ENCODE measurements at places on chromosomes 11 and 22.
A peak's percentile ranks its signal among the peaks of the same experiment; 100 is the strongest.

DNA sequence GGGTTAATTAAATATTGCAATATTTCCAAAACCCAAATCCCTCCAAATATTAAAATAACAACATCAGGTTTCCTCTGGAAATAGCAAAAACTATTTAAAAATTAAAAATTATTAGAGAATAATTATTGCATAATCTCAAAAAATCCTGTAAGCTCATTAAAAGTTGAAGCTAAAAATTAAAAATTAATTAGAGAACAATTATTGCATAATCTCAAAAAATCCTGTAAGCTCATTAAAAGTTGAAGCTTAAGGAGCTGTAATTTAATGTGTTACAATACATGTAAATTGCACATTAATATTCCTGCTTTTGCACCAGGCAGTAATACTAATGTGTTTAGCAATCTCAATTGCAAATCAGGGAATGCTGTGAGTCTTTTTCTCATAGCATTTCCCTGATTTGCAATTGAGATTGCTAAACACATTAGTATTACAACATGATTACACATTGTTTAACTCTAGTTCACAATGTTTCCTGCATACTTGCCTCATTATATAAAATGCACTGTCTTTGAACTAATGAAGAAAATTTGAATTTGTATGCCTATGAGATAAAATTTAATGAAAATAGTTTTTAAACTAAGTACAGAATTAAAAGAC is 247.7 kb downstream of the GUCY1A2 start:
- DNase-seq, result peak; percentile 32

- no peak for DNase-seq
Observed at GRCh38 chr11:6419009-6419631, at the start of gene APBB1. Gene APBB1, minus strand, starts transcription at chr11:6419094. Its CDS starts 7,747 bp downstream, at chr11:6411347.

DNA sequence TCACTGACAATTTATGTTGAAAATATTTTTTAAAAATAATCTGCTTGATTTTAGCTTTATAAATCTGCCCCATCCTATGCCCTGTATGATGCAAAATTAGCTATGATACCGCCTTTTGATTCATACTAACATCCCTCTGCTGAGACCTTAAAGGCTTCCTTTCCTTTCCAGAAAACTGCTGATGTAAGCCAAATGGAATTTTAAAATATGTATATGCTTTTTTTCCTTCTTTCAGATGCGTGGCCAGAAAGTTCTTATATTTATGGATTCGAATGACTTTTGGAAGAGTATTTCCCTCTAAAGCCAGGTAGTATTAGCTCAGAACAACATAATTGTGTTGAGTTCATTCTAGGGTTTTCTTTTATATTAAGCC is 34.5 kb downstream of the SFI1 start:
- no peak for DNase-seq

GRCh38 chr11:76253416-76253815 is 47.1 kb upstream of the WNT11 start:
- no peak for DNase-seq

DNA sequence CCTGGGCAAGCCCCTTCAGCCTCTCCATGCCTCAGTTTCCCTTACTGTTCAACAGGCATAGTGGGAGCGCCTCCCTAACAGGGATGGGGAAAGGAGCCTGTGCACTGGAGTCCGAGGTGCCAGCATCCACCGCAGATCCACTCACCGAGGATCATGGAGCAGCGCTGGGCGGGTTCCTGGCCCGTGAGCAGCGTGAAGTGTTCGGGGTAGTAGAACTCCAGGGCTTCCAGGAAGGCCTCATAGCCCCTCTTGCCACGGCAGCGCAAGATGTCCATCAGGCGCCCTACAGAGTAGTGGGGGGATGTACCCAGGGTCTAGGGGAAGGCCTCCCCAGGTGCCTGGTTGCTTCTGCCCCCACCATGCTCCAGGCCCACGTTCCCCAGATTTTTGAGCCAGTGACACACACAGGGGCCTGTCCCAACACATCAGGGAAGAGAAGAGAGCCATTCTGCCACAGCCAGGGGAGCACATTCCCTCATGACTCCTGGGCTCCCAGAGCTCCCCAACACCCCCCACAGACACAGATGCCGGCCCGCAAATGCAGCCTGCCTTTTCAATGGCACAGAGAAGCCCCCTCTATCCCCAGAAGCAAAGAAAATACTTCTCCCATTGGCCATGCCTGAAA is 1.3 kb downstream of the CARD10 start:
- DNase-seq, result no peak
